Uterus (tissue), 4 donors: ENCODE measurements at places on chromosomes 4 and X.

- DNase-seq = no peak
- H3K4me3 ChIP-seq = no peak overlapping the region
- no peaks in the 10 kb centered on the region for H3K4me1 ChIP-seq
- no peaks in the 10 kb centered on the region for H3K36me3 ChIP-seq
- no peaks in the 10 kb centered on the region for H3K27me3 ChIP-seq
Observed at GRCh38 chr4:180688480-180688879, 1554.7 kb upstream of the TENM3 start.

DNA sequence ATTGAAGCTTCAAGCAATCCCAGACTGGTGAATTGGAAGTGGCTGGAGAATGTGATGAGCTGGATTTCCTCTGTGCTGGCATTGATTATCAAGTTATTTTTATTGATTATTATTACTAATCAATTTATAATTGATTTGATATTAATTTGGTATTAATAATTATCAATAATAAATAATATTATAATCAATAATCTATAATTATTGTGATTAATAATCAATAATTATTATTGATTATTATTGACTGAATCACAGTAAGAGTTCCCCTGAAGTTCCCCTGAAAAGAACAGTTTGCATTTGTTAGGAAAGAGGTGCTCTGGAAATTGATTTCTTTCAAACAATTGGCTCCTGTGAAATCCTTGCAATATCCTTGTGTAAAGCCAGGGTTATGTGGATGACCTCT, 7.5 kb upstream of the FAM9A start:
- no peaks in the 10 kb centered on the region for H3K27me3 ChIP-seq
- H3K4me1 ChIP-seq = no peaks in the 10 kb centered on the region
- no peak overlapping the region for H3K4me3 ChIP-seq
- H3K27ac ChIP-seq = no peak overlapping the region

DNA sequence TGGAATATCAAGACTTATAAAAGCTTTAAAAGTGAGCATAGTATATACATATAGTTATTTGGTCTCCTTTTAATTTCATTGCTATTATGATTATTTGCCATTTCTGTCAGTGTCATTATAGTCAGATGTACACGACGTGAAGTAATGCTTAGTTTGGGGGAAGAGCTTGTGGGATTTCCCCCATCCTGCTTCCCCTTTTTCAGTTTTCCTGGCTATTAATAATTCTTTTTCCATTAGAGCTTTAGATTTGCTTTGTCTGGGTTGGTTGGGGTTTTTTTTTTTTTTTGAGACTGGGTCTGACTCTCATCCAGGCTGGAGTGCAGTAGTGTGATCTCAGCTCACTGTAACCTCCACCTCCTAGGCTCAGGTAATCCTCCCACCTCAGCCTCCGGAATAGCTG, 5.4 kb downstream of the ABCE1 start:
- no peaks in the 10 kb centered on the region for H3K27me3 ChIP-seq
- no peaks in the 10 kb centered on the region for H3K4me1 ChIP-seq
- H3K4me3 ChIP-seq = no peak overlapping the region
- DNase-seq = no peak

DNA sequence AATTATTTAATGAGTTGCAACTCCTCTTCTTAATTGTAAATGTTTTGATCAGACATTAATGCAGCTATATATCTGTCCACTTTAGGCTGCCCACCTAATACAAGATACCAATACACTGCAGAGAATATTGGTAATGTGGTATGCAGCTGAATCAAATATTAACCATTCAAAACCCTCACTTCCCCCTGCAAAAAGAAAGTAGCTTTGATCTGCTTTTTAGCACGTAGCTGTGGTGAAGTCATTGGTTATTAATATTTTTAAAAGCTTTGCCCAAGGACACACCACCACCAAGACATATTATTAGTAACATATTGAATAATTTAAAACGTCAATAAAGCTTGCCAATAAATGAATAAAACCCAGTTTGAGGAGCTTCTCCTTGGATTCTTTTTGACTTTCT, 28.6 kb upstream of the CYP2U1 start:
- peak overlapping the region; percentile 54 for H3K27ac ChIP-seq
- no peaks in the 10 kb centered on the region for H3K27me3 ChIP-seq
- H3K36me3 ChIP-seq = no peaks in the 10 kb centered on the region
- H3K4me1 ChIP-seq = no peaks in the 10 kb centered on the region

- H3K36me3 ChIP-seq = no peaks in the 10 kb centered on the region
- no peaks in the 10 kb centered on the region for H3K27me3 ChIP-seq
- no peak overlapping the region for H3K4me3 ChIP-seq
- no peaks in the 10 kb centered on the region for H3K4me1 ChIP-seq
Observed at GRCh38 chrX:42149281-42149680, 225.9 kb upstream of the CASK start.

- no peak for DNase-seq
- H3K4me3 ChIP-seq = no peak overlapping the region
- H3K4me1 ChIP-seq = no peaks in the 10 kb centered on the region
Observed at GRCh38 chr4:183872531-183872930, 32.6 kb upstream of the STOX2 start.

DNA sequence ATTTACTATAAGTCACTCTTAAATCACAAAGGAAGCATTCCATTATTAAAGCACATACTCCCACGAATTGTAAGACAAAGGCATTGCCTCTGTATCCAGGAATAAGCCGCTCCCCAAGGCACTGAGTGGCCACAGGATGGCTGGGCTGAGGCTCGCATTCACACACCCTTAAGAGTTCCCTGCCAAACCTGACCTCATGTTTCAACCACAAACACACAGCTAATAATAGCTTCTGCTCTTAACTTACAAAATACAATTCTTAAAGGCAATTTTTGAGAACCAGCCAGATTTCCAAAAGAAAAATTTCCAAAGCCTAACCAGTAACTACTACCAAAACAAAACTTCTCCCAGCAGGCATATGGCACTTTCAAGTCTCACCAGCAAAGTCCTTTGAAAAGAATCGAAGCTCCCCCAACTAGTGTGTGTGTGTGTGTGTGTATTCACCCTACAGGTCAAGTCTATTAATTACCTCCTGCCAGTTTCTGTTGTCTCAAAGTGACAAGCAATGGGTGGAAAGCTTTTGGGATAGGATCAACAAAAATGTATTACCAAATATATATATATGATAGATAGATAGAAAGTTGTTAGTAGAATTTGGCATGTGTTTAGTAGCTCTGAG, 36.0 kb downstream of the ARHGAP6 start:
- H3K27ac ChIP-seq = peak overlapping the region; percentile 33
- no peaks in the 10 kb centered on the region for H3K4me1 ChIP-seq
- peak; percentile 65 for DNase-seq
- H3K4me3 ChIP-seq = no peak overlapping the region

DNA sequence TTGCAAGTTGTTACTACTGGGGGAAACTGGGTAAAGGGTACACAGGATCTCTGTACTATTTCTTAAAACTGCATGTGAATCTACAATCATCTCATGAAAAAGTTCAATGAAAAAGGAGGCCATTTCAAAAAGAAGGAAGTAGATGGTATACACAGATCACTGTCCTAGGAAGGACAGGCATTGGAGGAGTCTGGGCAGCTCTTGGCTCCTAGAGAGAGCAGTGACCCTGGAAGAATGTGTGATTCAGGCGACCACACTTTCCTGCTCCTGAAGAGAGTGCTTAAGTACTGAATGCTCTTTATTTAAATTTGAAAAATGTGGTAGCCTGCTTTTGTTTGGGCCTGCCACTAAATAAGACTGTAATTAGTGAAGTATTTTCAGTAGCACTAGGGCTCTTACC, 318.1 kb upstream of the CASK start:
- H3K27ac ChIP-seq = no peak overlapping the region
- no peaks in the 10 kb centered on the region for H3K27me3 ChIP-seq
- H3K36me3 ChIP-seq = no peaks in the 10 kb centered on the region
- H3K4me3 ChIP-seq = no peak overlapping the region
- H3K4me1 ChIP-seq = no peaks in the 10 kb centered on the region

GRCh38 chr4:188078116-188078515, 31.3 kb downstream of the TRIML2 start:
- no peak overlapping the region for H3K27ac ChIP-seq
- DNase-seq = no peak
- no peaks in the 10 kb centered on the region for H3K4me1 ChIP-seq
- H3K27me3 ChIP-seq = no peaks in the 10 kb centered on the region
- H3K36me3 ChIP-seq = no peaks in the 10 kb centered on the region

DNA sequence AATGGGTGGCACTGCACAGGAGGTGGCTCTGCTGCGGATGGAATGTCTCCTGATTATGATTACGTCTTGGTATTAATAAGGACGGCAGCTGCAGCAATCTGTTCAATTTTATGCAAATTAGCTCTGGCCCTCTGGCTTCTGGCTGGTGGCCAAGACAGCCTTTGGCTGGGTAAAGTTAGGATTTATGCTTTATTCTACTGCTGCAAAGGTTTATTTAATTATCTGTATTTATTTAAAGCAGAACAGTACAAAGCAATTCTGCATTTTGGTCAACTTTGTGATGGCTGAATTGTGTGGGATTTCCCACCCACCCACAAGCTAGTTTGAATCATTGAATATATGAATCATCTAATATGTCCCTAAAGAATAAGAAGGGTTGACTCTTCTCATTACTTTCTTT, 745.6 kb upstream of the FAM241A start:
- H3K36me3 ChIP-seq = no peaks in the 10 kb centered on the region
- H3K27ac ChIP-seq = no peak overlapping the region
- no peak overlapping the region for H3K4me3 ChIP-seq
- no peak for DNase-seq

DNA sequence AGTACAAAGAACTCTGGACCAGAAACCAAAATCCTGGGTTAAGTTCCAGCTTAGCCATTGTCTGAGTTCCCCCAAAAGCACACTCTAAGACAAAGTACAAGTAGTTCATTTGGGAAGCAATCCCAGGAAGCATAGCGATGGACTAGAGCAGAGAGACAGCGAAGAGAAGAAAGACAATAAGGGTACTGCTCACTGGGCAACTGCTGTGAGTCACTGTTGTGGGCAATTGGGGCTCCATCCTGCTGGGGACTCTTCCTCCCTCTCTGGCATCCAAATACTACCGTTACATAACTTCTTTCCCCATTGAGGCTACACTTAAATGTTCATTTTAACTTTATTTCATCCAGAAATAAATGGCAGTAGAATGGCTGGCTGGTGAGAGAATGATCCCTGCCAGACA, 14.1 kb downstream of the SRPX start:
- no peaks in the 10 kb centered on the region for H3K27me3 ChIP-seq
- no peak overlapping the region for H3K4me3 ChIP-seq
- H3K27ac ChIP-seq = no peak overlapping the region
- H3K4me1 ChIP-seq = no peaks in the 10 kb centered on the region

DNA sequence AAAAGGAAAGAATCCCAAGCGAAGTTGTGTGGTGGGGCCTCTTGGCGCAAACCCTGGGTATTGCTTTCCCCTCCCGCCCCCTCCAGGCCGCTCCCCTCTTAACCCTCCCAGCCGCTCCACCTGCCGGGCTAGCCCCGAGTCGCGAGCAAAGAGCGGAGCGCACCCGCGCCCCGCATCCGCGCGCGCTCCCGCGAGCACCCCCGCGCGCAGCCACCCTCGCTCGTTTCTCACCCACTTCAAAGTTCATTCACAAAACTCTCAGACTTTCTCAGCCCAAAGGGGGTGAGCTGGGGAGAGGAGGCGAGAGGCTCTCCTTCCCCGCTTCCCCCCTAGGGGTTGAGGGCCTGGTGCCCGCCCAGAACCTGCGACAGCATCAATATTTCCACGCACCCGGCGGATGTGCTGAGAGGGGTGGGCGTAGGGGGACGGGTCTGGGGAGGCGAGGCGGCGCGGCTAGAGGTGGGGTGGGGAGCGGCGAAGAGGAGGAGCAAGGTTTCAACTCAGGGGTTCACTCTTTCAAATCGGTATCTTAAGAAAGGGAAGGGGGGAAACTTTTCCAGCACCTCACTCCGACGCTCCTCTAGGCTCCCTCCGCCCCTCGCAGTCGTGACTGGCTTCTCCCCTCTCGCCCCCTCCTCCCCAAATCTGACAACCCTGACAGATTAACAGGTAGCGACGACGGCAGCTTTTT, 1.8 kb downstream of the MAML3 start:
- DNase-seq = peak; percentile 78
- peak overlapping the region; percentile 98 for H3K27ac ChIP-seq
- H3K27me3 ChIP-seq = no peaks in the 10 kb centered on the region

DNA sequence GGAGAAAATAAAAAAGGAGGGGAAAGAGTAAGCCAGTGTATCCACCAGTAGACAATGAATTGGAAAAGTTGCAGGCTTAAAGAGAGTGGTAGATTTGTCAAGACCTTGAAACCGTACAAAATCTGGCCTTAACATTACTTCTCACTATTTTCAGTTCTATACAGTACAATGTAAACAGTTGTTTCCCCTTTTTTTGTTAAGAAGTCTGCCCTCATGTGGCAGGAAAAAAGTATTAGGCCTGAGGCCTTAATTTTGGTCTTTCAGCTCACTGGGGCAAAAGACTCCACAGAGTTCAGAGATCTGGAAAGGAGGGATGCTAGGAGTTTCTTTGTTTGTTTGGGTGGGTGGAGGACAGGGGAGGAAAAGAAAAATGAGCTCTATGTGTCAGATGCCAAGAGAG, 92.8 kb upstream of the CCDC160 start:
- H3K4me1 ChIP-seq = no peaks in the 10 kb centered on the region
- H3K27ac ChIP-seq = no peak overlapping the region

- H3K27me3 ChIP-seq = no peaks in the 10 kb centered on the region
- H3K36me3 ChIP-seq = no peaks in the 10 kb centered on the region
- no peaks in the 10 kb centered on the region for H3K4me1 ChIP-seq
Observed at GRCh38 chr4:78024085-78024484, 33.0 kb upstream of the FRAS1 start.

GRCh38 chrX:112852851-112853250, 12.2 kb upstream of the AMOT start:
- no peaks in the 10 kb centered on the region for H3K36me3 ChIP-seq
- DNase-seq = no peak
- H3K4me3 ChIP-seq = no peak overlapping the region
- H3K27ac ChIP-seq = no peak overlapping the region

DNA sequence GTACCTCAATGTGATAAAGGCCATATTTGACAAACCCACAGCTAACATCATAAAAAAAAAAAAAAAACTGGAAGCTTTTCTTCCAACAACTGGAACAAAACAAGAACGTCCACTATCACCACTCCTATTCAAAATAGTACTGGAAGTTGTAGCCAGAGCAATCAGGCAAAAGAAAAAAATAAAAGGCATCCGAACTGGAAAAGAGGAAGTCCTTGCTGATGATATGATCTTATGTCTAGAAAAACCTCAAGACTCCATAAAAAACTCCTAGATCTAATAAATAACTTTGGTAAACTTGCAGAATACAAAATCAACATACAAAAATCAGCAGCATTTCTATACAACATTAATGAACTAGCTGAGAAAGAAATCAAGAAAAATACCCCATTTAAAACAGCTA, 134.3 kb downstream of the TEX11 start:
- no peaks in the 10 kb centered on the region for H3K27me3 ChIP-seq
- no peaks in the 10 kb centered on the region for H3K36me3 ChIP-seq
- no peak overlapping the region for H3K4me3 ChIP-seq

- H3K4me1 ChIP-seq = no peaks in the 10 kb centered on the region
- no peaks in the 10 kb centered on the region for H3K36me3 ChIP-seq
- peak overlapping the region; percentile 88 for H3K27ac ChIP-seq
- no peak for DNase-seq
- no peaks in the 10 kb centered on the region for H3K27me3 ChIP-seq
Observed at GRCh38 chr4:67700116-67700737, 728 bp downstream of the UBA6 start.

- no peak for DNase-seq
- H3K36me3 ChIP-seq = no peaks in the 10 kb centered on the region
- H3K27ac ChIP-seq = no peak overlapping the region
- no peaks in the 10 kb centered on the region for H3K4me1 ChIP-seq
- no peaks in the 10 kb centered on the region for H3K27me3 ChIP-seq
Observed at GRCh38 chr4:187393531-187394344, 601.8 kb upstream of the ZFP42 start.

- no peak for DNase-seq
- no peaks in the 10 kb centered on the region for H3K4me1 ChIP-seq
- no peaks in the 10 kb centered on the region for H3K36me3 ChIP-seq
- H3K27me3 ChIP-seq = no peaks in the 10 kb centered on the region
Observed at GRCh38 chr4:46856333-46856732, 52.7 kb downstream of the COX7B2 start.
